NAMALWA (cell line): ENCODE measurements at places on chromosomes 2 and 18.

- peak; percentile 76 for DNase-seq
Measured at GRCh38 chr18:8696749-8697211, 8.6 kb upstream of the MTCL1 start.

- no peak for DNase-seq
Measured at GRCh38 chr2:86286516-86286915, 50.9 kb downstream of the REEP1 start.

DNA sequence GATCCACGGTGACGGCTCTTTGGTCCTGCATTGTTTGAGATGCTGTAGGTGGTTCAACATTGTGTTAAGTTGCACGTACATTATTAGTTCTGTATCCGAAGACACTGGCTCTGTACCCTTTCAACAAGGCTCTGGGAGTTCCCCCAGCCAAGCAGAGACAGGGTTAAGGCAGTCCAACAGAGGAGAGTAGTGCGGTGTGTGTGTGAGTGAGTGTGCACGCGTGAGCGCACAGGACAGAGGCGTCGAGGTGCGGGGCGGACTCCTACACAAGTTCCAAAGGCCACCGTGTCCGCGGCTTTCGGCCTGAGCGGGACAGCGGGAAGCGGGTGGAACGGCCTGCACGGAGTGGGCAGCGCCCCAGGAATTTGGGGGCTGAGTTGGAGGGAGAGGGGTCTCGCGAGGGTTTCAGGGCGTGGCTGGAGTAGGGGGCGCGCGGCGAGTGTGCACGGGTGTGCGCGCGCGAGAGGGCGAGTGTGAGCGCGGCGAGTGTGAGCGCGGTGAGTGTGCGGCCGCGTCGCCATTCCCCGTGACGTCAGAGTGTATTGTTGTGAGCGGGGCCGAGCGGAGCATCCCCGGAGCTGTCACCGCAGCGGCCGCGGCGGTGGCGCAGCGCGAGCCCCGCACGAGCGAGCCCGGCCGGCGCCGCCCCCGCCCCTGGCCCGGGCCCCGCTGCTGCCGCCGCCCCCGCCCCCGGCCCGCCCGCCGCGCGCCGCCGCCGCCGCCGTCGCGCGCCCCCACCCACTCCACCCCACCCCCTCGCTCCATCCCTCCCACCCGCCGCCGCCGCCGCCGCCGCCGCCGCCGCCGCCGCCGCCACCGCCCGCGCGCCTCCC, at the start of gene ASXL3:
Gene ASXL3 (plus strand): TSS at position 535 of the 833 bp plus-strand sequence. CDS start 413 bp downstream, outside the sequence.
- no peak for DNase-seq

DNA sequence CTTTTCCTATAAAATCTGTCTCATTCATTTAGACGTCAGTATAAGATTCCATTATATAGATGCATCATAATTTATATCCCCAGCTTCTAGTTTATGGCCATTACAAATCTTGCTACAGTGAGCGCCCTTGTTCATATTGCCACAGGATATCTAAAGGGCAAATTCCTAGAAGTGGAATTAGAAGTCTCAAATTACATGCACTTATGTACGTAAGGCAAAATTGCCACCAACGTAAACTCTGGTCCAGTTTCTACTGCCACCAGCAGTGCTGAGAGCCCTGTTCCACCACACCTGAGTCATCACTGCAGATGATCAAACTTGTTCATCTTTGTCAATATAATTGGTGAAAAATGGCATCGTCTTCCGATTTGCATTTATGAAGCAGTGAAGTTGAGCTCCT, 90.9 kb upstream of the ID2 start:
- no peak for DNase-seq

DNA sequence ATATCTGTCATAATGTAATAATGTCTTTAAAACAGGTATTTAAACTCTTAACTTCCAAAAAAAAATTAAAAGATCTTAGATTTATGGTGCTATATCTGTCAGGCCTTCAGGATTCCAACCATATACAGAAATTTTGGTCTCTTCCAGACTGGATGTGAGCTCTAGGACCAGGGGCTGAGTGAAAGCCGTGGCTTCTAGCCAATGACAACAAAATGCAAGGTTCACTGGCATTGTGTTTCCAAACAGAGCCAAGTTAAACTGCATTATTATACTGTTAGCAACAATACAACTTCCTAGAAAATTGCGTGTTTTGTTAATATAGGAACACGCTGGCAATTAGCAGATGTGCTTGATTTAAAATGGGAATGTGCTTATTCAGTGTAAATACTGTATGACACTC, 809.8 kb upstream of the SOX11 start:
- no peak for DNase-seq

GRCh38 chr2:10924441-10924840, 12.7 kb downstream of the KCNF1 start:
- no peak for DNase-seq

GRCh38 chr18:63234841-63235240, 84.7 kb downstream of the BCL2 start:
- no peak for DNase-seq

DNA sequence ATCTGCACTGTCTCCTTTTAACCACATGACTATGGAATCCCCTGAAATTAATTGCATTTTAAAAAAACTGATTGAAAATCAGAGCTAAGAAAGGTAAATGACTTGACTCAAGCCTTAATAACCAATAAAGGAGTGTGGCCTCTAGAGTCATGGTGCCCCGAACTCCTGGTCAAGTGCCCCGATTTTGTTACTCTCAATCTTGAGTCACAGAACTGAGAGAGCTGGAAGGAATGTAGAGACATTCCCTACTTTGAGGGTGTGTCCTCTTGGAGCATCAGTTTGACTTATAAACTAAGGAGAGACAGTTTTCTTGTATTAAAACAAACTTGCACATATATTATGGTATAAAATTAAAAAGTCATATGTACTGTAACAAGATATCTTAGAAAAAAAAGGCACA, 2.4 kb downstream of the WDR43 start:
- no peak for DNase-seq

- DNase-seq, result no peak
Measured at GRCh38 chr2:174343623-174344455, 9.1 kb downstream of the SP9 start.

- no peak for DNase-seq
Measured at GRCh38 chr2:213640738-213641425, 356.6 kb downstream of the SPAG16 start.

DNA sequence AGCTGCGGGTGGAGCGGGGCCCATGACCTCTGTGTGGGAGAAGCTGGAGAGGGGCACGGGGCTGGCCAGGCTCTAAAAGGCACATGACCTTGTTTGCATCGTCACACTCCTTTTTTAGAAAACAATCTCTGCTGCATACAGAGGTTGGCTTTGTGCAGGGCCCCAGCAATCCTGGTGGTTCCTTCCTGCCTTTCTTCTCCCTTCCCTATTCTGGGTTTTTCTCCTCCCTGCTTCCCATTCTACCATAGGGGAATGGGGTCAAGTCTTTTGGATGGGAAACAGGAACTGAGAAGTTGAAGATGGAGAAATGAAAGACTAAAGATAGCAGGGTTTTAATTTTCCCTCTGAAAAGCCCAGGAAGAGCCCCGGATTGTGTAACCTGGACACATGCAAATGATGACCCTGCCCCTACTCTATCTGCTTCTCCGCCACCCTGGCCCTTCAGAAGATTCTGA, 53.9 kb downstream of the ASAP2 start:
- DNase-seq, result no peak

- DNase-seq, result no peak
Measured at GRCh38 chr2:153557714-153558113, 79.2 kb upstream of the RPRM start.

DNA sequence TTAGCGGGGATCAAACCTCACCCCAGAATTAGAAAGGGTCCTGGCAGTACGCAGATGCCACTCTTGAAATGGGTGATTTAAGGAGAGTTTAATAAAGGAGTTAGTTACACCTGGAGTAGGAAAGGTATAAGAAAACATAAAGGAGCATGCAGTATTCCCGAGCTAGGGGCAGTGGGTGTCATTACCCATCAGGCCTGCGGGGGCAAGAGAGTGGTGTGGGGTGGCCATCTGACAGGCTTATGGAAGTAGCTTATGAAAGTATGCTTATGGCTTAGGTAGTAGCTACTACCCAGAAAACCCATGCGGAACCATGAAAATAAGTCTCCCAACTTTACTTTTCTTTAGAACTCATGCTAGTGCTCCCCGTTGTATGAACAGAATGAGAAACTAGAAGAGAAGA, 568.9 kb upstream of the ACVR2A start:
- DNase-seq, result peak; percentile 62

DNA sequence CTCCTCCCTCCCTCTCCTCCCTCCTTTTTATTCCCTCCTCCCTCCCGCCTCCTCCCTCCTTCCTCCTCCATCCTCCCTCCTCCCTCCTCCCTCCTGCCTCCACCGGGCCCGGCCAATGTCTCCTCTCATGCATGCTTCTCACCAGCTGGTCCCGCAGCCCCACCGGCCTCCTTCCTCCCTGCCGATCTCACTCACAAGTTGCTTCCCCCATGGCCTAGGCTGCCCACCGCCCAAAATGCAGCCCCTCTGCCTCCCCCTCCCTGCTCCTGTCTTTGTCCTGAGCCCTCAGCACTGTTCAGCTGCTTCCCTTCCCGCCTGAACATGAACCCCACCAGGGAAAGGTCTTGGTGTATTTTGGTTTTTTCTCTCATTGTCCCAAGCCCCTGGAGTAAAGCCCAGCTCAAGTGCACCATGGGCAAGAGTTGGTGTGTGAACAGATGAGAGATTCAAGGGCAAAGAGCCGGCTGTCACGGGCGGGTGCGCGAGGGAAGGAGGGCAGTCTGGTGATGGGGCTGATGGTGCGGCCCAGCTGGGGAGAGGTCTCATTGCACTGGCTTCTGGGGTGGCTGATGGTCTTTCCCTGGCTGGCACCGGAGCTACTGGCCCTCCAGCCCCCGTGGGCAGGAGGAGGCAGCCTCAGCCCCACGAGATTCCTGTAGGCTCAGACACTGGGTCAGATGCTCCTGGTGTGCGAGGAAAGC, 117.6 kb downstream of the TWIST2 start:
- DNase-seq, result no peak

DNA sequence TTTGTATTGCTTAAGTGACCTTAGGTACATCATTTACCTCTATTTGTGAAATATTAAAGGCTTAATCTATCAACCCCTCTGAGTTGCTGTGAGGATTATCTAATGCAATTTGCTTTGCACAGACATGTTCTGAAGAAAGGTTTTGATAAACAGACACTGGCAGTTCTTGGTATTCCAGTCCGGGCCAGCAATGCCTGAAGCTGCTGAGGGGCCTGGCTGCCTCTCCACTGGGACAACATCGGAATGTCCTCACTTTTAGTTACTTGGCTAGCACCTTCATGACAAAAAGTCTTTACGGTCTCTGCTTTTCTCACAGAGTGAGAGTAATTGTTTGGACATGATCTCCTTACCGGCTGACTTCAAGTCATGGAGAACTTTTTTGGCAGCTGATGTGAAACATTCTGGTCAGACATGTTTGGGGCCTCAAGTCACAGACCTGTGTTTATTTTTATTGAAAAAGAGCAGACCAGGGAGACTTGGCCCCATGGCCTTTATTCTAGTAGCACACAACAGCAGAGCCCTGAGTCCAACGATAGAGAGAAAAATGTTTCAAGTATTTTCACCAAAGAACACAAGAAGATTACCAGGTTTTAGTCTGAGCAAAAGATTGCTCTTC, 1112.3 kb upstream of the FANCL start:
- no peak for DNase-seq

DNA sequence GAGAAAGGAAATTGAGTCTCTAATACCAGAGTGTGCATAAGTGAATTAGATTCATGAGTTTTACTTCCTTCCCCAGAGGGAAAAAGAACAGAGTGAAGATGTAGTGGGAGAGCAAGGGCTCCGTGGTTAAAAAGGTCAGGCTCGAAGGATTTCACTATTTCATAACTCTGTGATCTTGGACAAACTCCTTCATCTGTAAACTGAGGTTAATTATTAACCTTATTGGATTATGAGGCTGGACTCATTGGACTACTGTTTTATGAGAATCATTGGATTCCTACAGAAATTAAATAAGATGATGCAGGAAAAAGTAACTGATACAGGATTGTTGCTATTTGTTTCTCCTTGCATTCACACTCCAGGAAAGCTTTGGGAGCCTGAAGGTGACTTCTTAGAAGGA, 45.0 kb downstream of the SRD5A2 start:
- DNase-seq, result no peak

- no peak for DNase-seq
Measured at GRCh38 chr18:48228301-48228715, 180.9 kb downstream of the ZBTB7C start.

DNA sequence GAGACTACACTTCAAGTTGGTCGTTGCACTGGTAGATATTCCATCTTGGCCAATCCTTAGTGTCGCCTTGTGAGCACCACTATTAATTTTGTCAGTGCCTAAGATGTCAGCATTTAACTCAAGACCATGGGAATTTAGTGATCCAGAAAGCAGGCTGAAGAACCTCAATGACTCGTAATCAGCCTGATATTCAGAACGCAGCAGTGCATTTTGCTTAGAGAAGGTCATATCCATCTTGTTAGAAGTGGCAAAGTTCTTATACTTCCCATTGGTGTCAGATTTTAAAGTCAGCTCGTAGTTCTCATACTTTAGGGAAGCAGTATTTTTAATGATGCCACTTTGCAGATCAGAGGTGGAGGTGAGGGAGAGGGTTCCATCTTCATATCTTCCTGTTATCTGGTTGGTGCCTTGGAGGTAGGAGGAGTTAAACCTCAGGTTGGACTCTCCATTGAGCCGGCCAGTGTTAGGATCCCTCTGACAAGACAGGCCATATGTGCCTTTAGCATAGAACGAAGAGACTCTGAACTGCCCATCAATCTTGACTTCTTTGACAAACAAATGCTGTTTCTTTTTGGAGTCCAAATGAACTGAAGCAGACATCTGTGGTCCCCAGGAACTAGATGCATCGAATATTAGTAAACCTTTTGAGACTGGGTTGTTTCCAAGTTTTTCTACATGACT, 31.9 kb downstream of the APOB start:
- no peak for DNase-seq

DNA sequence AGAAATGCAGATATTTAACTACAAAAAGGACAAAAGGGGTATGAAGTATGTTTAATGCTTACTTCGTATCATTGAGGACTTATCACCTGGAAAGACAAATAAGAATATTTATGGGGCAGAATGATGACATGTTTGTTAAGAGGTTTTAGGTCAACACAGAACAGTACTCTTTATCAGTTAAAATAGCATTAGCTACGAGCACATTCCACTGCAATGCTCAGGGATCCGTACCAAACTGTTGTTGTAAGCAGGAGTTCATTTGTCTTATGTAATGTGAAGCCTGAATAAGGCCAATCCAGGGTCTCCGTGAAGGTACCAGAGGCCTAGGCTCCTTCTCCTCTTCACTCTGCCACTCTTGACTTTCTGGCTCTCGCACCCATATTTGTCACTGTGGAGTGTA, 465.7 kb upstream of the NRP2 start:
- no peak for DNase-seq
